Activated CD4-positive, alpha-beta memory T cell treated with anti-CD3 and anti-CD28 coated beads for 36 hours (primary cell): ENCODE measurements at places on chromosomes 1 and 21. TPM values are rescaled to one million over a fixed set of nuclear protein-coding genes. Genes with fewer than 3 reads are reported as not detected.

Gene RHCE
- 0.44 TPM for total RNA-seq

Gene PDIK1L
- 15.2 TPM for total RNA-seq

Gene PEA15
- 51.9 TPM for total RNA-seq

Gene KLHDC8A
- total RNA-seq: not detected

Gene ERI3
- 37.0 TPM for total RNA-seq

Gene WNT2B
- 0.15 TPM for total RNA-seq

Gene RNU1-1
- total RNA-seq: 1,390 TPM

Gene TNFRSF1B
- total RNA-seq: 211 TPM

Gene SYCP1
- total RNA-seq: not detected

Gene NEGR1
- total RNA-seq: not detected

Gene SLC2A5
- total RNA-seq: not detected

Gene PRXL2B
- 28.2 TPM for total RNA-seq

Gene RCSD1
- 65.8 TPM for total RNA-seq

Gene CD5L
- not detected for total RNA-seq

Gene CATSPER4
- total RNA-seq: not detected

Gene OXCT2
- total RNA-seq: 1.2 TPM

Gene S100A4
- 382 TPM for total RNA-seq

Gene LDLRAD1
- total RNA-seq: not detected

Gene DDI2
- 26.3 TPM for total RNA-seq

Gene CDK18
- total RNA-seq: 2.5 TPM

Gene SPATA46
- total RNA-seq: not detected
